ENCODE measurements at places on chromosomes 7 and 10. TPM values are rescaled to one million over a fixed set of nuclear protein-coding genes. Genes with fewer than 3 reads are reported as not detected.

The LIPN gene
- total RNA-seq = not detected

The RBP3 gene
- total RNA-seq = not detected

The CYP2C19 gene
- total RNA-seq = 141 TPM

The ADAM22 gene
- total RNA-seq = 0.88 TPM

The WAPL gene
- total RNA-seq = 49.5 TPM

The NPFFR1 gene
- total RNA-seq = not detected

The LIPM gene
- not detected for total RNA-seq

The CRYGN gene
- not detected for total RNA-seq

The NRBF2 gene
- total RNA-seq = 15.8 TPM

The HTR7 gene
- 0.94 TPM for total RNA-seq

The ZNRF2 gene
- total RNA-seq = 37.9 TPM

The PPP1R9A gene
- 23.9 TPM for total RNA-seq

The SORCS3 gene
- total RNA-seq = not detected

The GRID1 gene
- total RNA-seq = 1.4 TPM

The TCERG1L gene
- not detected for total RNA-seq

The ANK3 gene
- total RNA-seq = 152 TPM

The WNT2 gene
- total RNA-seq = not detected

The LRRC17 gene
- 5.8 TPM for total RNA-seq

The DKK1 gene
- total RNA-seq = not detected

The TMEM225B gene
- not detected for total RNA-seq

The IGF2BP3 gene
- 1.1 TPM for total RNA-seq

The HYAL4 gene
- 0.53 TPM for total RNA-seq

The FAM25C gene
- not detected for total RNA-seq

The LBX1 gene
- total RNA-seq = not detected

The TRIM73 gene
- total RNA-seq = 12.1 TPM

The SLC13A1 gene
- total RNA-seq = 33.8 TPM

The ITGB8 gene
- total RNA-seq = 20.6 TPM

The ASAH2 gene
- 6.5 TPM for total RNA-seq

The MMD2 gene
- not detected for total RNA-seq

The GOLGA7B gene
- total RNA-seq = 0.88 TPM

The MCU gene
- total RNA-seq = 65.8 TPM

The ARHGAP22 gene
- total RNA-seq = not detected

The IDI2 gene
- total RNA-seq = not detected

The C7orf57 gene
- total RNA-seq = not detected

The SDK1 gene
- 13.5 TPM for total RNA-seq

The ANKRD61 gene
- not detected for total RNA-seq

The PNLIPRP3 gene
- not detected for total RNA-seq

The PYROXD2 gene
- total RNA-seq = 15.7 TPM

The DYDC2 gene
- not detected for total RNA-seq

The PARD3 gene
- 47.9 TPM for total RNA-seq

The ACSL5 gene
- 773 TPM for total RNA-seq

The GPR158 gene
- total RNA-seq = under 0.01 TPM

The LIPK gene
- not detected for total RNA-seq

The CFAP58 gene
- total RNA-seq = not detected

The PPP1R3C gene
- total RNA-seq = 1.6 TPM

The SLC16A9 gene
- total RNA-seq = 1.5 TPM

The ZNF679 gene
- total RNA-seq = not detected

The CAV1 gene
- total RNA-seq = 42.6 TPM

The RSPH10B2 gene
- total RNA-seq = not detected

The SUN3 gene
- not detected for total RNA-seq

The LIMK1 gene
- 16.4 TPM for total RNA-seq

The FGFR2 gene
- total RNA-seq = 18.4 TPM

The GALNT11 gene
- 34.0 TPM for total RNA-seq

The VSTM2A gene
- total RNA-seq = not detected

The KCNIP2 gene
- 4.9 TPM for total RNA-seq

The ZNF503 gene
- 5.2 TPM for total RNA-seq

All from Peyer's patch (tissue), 4 donors.